ENCODE measurements at places on chromosomes 12 and 14.

GRCh38 chr12:60169904-60170303 lies 574.1 kb downstream of the SLC16A7 start:
- no peaks in the 10 kb centered on the region for H3K36me3 ChIP-seq
- H3K4me1 ChIP-seq: no peaks in the 10 kb centered on the region

DNA sequence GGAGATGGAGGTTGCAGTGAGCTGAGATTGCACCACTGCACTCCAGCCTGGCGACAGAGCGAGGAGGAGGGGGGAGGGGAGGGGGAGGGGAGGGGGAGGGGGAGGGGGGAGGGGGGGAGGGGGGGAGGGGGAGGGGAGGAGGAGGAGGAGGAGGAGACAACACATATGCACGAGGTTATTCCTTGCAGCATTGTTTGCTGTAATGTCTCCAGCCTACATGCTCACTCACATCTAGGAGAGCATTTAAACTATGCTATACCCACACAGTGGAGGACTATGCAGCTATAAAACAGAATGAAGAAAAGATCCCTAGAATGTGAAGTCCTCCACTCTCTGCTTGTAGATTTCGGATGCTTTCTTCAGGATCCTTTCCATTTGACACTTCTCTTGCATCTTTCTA lies 3.5 kb upstream of the HIGD1C start:
- no peak overlapping the region for H3K27ac ChIP-seq
- no peak overlapping the region for H3K4me3 ChIP-seq
- H3K27me3 ChIP-seq: no peaks in the 10 kb centered on the region

DNA sequence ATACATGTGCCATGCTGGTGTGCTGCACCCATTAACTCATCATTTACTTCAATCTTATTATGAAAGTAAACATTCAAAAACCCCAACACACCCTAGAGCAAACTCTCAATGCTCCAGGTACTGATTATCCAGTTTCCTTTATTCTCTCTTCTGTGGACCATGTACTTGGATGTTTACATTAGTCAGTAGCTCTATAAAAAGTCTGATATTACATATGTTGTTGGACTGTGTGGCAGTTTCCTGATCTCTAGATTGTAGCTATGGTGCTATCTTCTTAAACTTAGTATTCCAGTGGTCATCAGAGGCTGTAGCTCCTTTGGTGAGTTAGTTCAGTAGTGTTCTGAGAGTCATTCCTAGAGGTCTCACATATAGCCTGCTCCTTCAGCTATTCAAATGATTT lies 25.1 kb upstream of the ITGA5 start:
- H3K4me3 ChIP-seq: no peak overlapping the region
- H3K36me3 ChIP-seq: no peaks in the 10 kb centered on the region
- no peak overlapping the region for H3K27ac ChIP-seq
- H3K27me3 ChIP-seq: no peaks in the 10 kb centered on the region
- H3K4me1 ChIP-seq: peaks cover 6% of the 10 kb centered on the region
- DNase-seq: no peak

DNA sequence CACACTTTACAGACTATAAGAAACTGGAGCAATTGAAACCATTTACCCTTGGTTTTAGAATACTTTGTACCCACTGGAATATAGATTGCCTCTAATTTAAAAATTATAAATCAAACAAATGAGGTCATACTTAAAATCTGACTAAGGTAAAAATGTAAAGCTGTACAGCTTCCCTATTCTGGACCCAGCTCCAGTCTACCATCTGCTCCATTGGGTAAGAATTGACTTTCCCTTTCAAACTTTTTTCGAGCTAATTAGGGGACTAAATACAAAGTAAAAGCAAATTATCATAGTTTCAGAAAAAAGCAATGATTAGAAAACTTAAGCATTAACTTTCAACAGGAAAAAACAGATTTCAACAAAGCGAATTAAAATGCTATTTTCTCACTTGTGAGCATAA lies 4.3 kb downstream of the KRR1 start:
- H3K36me3 ChIP-seq: peaks cover 58% of the 10 kb centered on the region
- no peak overlapping the region for H3K4me3 ChIP-seq
- H3K4me1 ChIP-seq: peaks cover 50% of the 10 kb centered on the region
- no peaks in the 10 kb centered on the region for H3K27me3 ChIP-seq
- no peak for DNase-seq

GRCh38 chr12:88944397-88944796 lies 364.1 kb upstream of the KITLG start:
- no peaks in the 10 kb centered on the region for H3K27me3 ChIP-seq
- H3K27ac ChIP-seq: no peak overlapping the region
- H3K4me3 ChIP-seq: no peak overlapping the region
- no peaks in the 10 kb centered on the region for H3K36me3 ChIP-seq
- DNase-seq: no peak

DNA sequence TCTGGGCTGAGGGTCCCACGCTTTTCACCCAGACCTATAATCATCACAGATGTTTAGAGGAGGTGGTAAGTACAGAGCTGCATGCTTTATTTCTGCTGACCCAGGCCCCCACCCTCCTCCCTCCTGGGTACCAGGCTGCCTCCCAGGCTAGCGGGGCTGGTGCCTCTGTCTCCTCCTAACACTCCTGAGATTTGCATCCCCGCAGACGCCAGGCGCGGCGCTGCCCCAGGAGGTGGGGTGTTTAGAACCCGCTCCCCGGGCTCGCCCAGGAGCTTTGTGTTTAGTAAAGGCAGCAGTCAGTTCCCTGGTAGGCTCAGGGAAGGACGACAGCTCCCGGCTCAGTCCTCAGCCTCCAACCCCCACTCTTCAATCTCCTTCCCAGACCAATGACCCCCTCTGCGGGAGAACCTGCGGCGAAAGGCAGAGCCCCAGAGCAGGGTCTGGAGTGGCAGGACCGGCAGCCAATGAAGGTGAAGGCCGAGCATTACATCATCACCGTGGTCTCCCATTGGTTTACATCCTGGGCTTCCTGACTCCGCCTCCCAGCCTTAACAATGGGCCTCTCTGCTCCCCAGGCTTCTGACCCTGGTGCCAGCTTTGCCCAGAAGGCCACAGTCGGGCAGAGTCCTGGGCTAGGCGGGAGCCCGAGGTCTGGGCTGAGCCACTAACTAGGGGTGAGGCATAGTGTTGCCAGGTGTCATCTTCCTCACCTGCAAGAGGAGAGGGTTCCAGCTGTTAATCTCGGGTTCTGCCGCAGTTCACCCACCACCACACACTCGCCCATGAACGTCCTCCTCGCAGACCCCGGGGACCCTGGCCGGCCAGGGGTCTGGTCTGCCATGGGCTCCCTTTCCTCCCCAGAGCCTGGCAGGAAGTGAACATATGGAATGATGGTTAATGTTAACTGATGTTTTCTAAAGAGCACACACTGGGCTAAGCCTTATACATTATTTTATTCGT lies 57.5 kb downstream of the CALM1 start:
- no peaks in the 10 kb centered on the region for H3K27me3 ChIP-seq
- DNase-seq: peak; percentile 85
- H3K27ac ChIP-seq: no peak overlapping the region
- no peak overlapping the region for H3K4me3 ChIP-seq
- H3K36me3 ChIP-seq: no peaks in the 10 kb centered on the region

DNA sequence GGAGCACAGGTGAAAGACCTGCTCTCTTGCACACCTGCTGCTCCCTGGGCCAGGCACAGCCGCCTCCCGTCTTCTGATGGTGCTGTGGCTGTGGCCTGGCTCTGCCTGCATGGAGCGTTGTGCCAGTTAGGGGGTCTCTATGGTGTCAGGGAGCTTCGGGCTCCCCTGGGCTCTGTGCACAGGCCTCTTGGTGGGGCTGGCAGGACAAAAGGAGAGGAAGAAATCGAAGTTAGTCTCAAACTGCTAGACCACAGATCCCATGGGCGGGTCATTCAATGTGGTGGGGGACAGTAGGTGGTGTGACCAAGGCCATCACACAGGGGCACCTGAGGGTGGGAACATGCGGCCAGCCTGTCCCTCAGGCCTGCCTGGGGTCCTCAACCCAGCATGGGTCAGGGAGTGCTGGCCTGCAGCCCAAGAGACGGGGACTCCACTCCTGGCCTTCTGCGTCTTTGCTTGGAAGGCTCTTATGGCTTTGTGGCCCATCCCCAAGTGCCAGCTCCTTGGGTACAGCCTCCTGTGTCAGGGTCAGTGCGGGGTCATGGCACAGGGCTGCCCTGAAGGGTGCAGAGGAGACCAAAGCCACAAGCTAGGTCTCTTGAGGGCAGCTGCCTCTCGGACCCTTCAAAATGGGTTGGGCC lies 84.1 kb downstream of the KIF26A start:
- H3K27ac ChIP-seq: no peak overlapping the region
- H3K4me1 ChIP-seq: peaks cover 7% of the 10 kb centered on the region
- H3K4me3 ChIP-seq: no peak overlapping the region
- no peak for DNase-seq

DNA sequence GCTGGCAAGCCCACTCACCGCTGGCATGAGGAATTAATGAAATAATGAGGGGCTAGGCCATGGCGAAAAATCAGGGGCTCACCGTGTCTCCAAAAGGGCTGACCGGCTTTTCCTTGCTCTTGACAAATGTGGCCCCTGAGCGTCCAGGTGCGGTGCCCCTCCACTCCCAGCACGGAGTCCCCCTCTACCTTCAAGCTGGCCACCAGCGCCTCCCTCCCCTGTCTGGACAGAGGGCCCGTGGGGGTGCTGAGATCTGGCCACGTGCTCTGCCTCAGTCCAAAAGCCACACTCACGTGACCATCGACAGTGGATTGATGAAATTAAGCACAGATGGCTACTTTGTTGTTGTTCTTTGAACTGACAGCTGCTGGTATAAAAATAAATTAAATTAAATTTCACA lies 78.8 kb upstream of the BCL11B start:
- H3K27me3 ChIP-seq: no peaks in the 10 kb centered on the region
- H3K4me1 ChIP-seq: peaks cover 11% of the 10 kb centered on the region
- no peak for DNase-seq
- H3K4me3 ChIP-seq: no peak overlapping the region

- peak; percentile 20 for DNase-seq
- H3K36me3 ChIP-seq: no peaks in the 10 kb centered on the region
- H3K4me1 ChIP-seq: no peaks in the 10 kb centered on the region
- H3K27ac ChIP-seq: no peak overlapping the region
- no peaks in the 10 kb centered on the region for H3K27me3 ChIP-seq
These were observed 109.0 kb upstream of the RPH3A start for GRCh38 chr12:112682586-112682985.

DNA sequence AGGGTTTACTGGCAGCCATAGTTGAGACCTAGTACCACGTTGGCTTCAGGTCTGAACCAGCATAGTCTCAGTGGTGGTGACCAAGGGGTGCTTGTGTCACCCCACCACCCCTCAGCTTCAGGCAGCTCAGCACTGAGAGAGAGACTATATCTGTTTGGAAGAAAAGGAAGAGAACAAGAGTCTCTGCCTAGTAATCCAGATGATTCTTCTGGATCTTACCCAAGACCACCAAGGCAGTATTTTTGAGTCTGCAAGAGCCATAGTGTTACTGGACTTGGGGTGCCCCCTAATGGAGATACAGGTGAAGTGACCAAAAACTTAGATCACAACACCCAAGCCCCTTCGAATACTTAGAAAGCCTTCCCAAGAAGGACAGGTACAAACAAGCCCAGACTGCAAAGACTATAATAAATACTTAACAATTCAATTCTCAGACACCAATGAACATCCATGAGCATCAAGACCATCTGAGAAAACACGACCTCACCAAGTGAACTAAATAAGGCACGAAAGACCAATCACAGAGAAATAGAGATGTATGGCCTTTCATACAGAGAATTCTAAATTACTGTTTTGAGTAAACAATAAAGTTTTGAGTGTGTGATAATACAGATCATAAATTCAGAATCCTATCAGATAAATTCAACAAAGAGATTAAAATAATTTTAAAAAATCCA lies 107.0 kb downstream of the HELB start:
- no peak overlapping the region for H3K4me3 ChIP-seq
- no peaks in the 10 kb centered on the region for H3K36me3 ChIP-seq
- H3K4me1 ChIP-seq: peaks cover 40% of the 10 kb centered on the region
- DNase-seq: peak; percentile 83
- H3K27me3 ChIP-seq: no peaks in the 10 kb centered on the region

DNA sequence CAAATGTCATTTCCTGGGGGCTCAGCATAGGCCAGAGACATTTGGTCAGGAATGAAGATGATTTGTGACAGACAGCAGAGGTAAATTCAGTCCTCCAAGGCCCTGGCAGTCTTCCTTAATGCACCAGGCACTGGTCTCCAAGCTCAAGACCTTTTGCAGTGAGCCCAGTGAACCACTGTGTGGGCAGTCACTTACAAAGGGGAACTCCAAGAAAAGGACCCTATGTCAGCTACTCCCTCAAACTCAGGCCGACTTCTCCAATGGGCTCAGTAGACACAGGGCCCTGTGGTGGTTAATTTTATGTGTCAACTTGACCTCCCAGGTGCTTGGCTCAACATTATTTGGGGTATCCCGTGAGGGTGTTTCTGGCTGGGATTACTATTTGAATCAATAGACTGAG lies 29.3 kb upstream of the PLEK2 start:
- H3K4me3 ChIP-seq: no peak overlapping the region
- H3K27me3 ChIP-seq: no peaks in the 10 kb centered on the region
- H3K27ac ChIP-seq: no peak overlapping the region
- DNase-seq: no peak
- H3K36me3 ChIP-seq: no peaks in the 10 kb centered on the region

DNA sequence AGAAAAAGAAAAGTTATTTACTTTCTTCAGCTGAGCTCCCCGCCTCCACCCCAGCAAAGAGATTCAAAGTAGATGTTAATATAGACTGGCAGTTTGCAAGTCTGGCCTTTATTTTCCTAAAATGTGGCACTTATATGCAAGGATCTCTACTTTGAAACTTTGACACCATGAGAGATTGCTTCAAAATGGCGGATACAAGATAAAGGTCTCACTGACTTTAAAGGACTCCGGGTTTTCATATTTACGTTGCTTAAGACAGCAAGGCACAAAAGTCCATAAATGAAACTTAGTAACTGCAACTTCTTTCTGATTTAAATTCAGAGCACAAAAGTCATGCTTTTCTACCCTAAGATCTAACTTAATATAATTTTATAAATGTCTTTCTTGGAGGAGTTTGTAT lies 3.5 kb downstream of the OTX2 start:
- no peaks in the 10 kb centered on the region for H3K27me3 ChIP-seq
- no peak overlapping the region for H3K27ac ChIP-seq
- no peaks in the 10 kb centered on the region for H3K36me3 ChIP-seq
- DNase-seq: no peak
- H3K4me1 ChIP-seq: no peaks in the 10 kb centered on the region

DNA sequence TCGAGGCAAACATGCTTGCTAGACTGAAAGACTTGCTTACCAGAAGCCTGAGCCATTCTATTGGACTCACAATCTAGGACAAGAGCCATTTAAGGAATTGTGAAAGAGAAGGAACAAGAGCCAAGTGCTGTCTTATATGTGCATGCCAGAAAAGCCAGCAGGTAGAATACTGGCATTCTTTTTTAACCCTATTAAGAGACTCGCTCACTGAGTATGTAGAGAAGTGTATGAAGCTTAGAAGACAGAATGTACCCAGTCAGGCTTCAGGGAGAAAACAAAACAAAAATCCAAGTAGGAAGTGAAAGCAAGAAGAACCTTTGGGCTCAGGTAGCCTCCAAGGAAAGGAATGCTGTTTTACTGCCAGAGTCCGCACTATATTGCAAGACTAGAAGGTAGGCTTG lies 65.9 kb downstream of the DCAF5 start:
- no peak overlapping the region for H3K4me3 ChIP-seq
- no peak overlapping the region for H3K27ac ChIP-seq
- no peak for DNase-seq
- H3K4me1 ChIP-seq: no peaks in the 10 kb centered on the region
- peaks cover 19% of the 10 kb centered on the region for H3K36me3 ChIP-seq
